Hematopoietic multipotent progenitor cell treated with erythropoietin and hydrocortisone succinate and interleukin-3 and kit ligand, for 15 days (in vitro differentiated cells): ENCODE measurements at places on chromosomes 16 and 17.

DNA sequence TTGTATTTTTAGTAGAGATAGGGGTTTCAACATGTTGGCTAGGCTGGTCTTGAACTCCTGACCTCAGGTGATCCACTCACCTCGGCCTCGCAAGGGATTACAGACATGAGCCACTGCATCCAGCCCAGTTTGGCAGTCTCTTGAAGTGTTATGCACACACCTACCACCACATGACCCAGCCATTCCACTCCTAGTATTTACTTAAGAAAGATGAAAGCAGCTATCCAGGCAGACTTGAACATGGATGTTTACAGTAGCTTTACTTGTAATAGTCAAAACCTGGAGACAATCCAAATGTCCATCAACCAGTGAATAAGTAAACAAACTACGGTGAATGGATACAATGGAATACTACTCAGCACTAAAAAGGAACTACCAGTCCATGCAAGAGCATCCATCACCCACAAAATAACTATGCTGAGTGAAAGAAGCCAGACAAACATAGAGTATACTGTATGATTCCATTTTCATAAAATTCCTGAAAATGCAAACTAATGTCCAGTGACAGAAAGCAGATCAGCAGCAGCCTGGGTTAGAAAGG, 37.8 kb upstream of the RASD1 start:
- DNase-seq: no peak

GRCh38 chr16:52872731-52873130, 180.0 kb downstream of the CHD9NB start:
- DNase-seq: no peak

DNA sequence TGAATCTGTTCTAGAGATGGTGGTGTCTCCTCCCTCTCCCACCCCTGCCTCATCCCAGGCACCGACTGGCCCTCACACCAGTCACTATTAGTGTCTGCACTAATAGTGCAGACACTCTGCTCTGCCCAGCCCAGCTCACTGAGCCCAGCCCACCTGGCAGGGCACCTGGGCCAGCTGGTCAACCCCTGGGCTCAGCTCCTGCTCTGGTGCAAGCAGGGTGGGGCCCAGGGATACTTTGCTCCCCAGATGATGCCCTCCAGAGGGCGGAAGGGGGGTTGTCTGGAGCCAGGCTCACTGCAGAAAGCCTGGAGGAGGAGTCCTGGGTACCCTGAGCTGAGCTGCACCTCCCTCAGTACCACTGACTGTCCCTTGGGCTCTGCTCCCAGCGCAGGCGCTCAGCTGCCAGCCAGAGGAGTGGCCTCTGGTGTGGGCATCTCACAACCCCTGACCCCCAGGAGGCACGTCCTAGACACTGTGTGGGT, 14.5 kb downstream of the RAB11FIP4 start:
- no peak for DNase-seq

- DNase-seq: no peak
Measured at GRCh38 chr16:25370541-25370940, 112.9 kb upstream of the ZKSCAN2 start.
